ENCODE measurements at places on chromosomes 2 and 18. TPM values are rescaled to one million over a fixed set of nuclear protein-coding genes. Genes with fewer than 3 reads are reported as not detected.

DNA sequence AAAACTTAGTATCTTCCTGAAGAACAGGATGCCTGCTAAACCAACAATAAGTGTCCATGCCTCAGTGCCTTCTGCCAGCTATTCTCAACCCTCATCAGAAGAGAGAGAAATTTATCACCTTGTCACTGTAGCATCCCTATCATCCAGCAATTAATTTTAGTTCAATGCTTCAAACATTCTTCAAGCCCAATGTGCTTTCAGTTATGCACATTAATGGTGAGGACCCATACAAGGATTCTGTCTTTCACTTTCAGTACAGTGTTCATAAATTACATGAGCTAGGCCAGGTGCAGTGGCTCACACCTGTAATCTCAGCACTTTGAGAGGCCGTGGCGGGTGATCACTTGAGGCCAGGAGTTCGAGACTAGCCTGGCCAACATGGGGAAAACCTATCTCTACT is 47.0 kb upstream of the MSH6 start:
- H3K27ac ChIP-seq: no peak overlapping the region
- no peaks in the 10 kb centered on the region for H3K4me1 ChIP-seq
- no peak for DNase-seq
- no peaks in the 10 kb centered on the region for H3K36me3 ChIP-seq
- no peak overlapping the region for H3K4me3 ChIP-seq
- no peaks in the 10 kb centered on the region for H3K27me3 ChIP-seq

DNA sequence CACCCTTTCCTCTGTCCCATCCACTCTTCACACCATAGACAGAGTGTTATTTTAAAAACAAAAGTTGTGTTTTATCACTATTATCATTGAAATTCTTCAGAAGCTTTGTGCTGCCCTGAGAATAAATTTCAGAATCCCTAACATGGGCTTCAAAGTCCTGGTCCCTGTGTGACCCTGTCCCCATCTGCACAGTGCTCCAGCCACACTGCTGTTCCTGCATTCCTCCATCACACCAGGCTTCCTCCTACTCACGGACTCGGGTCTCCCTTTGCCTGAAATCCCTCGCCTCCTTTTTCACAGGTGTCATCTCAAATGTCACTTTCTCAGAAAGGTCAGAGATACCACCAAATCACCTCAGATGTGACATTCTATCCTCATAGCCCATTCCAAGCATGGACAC is 8.2 kb upstream of the DTNA start:
- no peak overlapping the region for H3K4me3 ChIP-seq
- no peaks in the 10 kb centered on the region for H3K27me3 ChIP-seq
- DNase-seq: no peak
- no peak overlapping the region for H3K27ac ChIP-seq

GRCh38 chr2:196927376-196928225 is 1.1 kb upstream of the PGAP1 start:
- H3K4me1 ChIP-seq: no peaks in the 10 kb centered on the region
- peak overlapping the region; percentile 96 for H3K27ac ChIP-seq
- peak overlapping the region; percentile 81 for H3K4me3 ChIP-seq
- no peaks in the 10 kb centered on the region for H3K27me3 ChIP-seq
- no peaks in the 10 kb centered on the region for H3K36me3 ChIP-seq
- DNase-seq: peak; percentile 21

DNA sequence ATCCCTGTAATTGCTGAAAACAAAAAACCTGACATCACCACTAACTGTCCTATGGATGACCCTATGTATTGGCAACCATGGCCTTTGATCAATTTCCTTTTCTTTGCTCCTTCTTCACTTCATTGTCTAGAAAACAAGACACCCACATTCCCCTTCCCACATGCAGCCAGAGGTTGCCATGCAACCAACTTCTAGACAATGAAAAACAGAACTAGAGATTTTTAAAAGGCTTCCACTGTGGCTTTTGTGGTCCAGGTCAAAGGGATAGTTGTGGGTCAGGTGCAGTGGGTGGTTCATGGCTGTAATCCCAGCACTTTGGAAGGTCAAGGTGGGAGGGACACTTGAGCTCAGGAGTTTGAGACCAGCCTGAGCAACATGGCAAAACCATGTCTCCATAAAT is 139.3 kb upstream of the DOK6 start:
- DNase-seq: no peak
- no peaks in the 10 kb centered on the region for H3K36me3 ChIP-seq
- H3K4me1 ChIP-seq: peaks cover 3% of the 10 kb centered on the region
- no peaks in the 10 kb centered on the region for H3K27me3 ChIP-seq
- H3K4me3 ChIP-seq: no peak overlapping the region

DNA sequence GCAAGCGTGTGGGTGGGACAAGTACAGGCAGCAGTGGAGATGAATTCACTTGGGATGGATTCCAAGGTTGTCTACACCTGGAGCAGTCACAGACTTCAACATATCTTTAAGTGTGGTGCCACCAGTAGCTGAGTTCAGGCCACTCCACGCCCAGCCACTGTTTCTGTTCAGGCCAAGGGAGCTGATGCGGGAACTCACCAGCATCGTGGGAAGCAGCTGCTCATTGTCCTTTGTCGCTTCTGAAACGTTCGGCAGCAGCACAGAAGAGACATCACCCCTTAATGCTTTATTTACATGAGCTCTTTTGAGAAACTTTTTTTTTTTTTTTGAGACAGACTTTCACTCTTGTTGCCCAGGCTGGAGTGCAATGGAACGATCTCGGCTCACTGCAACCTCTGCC is 19.9 kb upstream of the INHBB start:
- H3K4me3 ChIP-seq: no peak overlapping the region
- no peaks in the 10 kb centered on the region for H3K4me1 ChIP-seq
- no peaks in the 10 kb centered on the region for H3K36me3 ChIP-seq
- no peak overlapping the region for H3K27ac ChIP-seq

Gene AQP12A
- not detected for total RNA-seq

Gene AKAIN1
- not detected for total RNA-seq

Gene GKN2
- not detected for total RNA-seq
